ENCODE measurements at places on chromosomes 16 and 17. TPM values are rescaled to one million over a fixed set of nuclear protein-coding genes. Genes with fewer than 3 reads are reported as not detected.

The MPV17L gene
- total RNA-seq = 5.9 TPM

The MT4 gene
- not detected for total RNA-seq

The CSH1 gene
- total RNA-seq = not detected

The AGRP gene
- not detected for total RNA-seq

Data from A549 treated with GW870086 at 1 μM for 4 hours (cell line).